ENCODE measurements at places on chromosomes 7 and 10. TPM values are rescaled to one million over a fixed set of nuclear protein-coding genes. Genes with fewer than 3 reads are reported as not detected.
A peak's percentile ranks its signal among the peaks of the same experiment; 100 is the strongest.

DNA sequence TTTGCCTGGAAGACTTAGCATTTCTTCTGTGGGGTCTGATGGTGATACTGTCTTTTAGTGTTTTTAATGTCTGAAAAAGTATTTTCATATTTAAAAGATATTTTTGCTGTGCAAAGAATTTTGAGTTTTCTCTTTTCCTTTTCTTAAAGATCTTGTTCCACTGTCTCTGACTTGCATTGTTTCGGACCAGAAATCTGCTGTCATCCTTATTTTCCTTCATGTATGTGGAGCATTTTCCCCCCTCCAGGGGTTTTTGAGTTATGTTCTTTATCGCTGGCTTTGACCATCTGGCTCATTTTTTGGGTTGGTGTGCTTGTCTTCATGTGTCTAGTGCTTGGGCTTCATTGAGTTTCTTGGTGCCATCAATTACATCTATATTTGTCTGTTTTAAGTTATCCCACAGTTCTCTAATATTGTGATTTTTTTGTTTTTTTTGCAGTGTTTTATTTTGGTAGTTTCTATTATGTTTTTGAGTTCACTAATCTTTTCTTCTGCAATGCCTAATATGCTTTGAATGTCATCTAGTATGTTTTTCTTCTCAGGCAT is 119.9 kb downstream of the MGMT start:
- DNase-seq, result peak; percentile 23

DNA sequence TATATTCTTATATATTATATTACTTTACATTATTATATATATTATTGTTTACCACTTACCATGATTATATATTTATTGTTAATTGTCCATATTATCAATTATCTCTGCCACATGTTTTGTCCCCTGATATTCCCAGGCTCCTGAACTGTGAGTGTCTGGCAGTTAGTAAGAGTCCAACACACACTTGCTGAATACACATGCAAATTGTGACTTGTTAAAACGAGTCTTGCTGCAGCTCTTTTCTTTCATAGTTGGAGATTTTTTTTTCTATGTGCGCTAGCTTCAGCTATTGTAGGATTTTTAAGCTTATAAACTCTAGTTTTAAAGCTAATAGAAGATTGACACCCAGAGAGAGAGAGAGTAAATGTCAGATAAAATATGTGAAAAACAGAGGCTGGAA is 207.8 kb upstream of the FAM3C start:
- no peak for DNase-seq

Gene CXCL12
- total RNA-seq, result 364 TPM

Gene ZNF853
- total RNA-seq, result 0.51 TPM

- peak; percentile 17 for DNase-seq
Observed at GRCh38 chr7:98238976-98239375, 13.1 kb downstream of the TECPR1 start.

- no peak for DNase-seq
Observed at GRCh38 chr10:132422903-132423825, 26.2 kb downstream of the PWWP2B start.

- no peak for DNase-seq
Observed at GRCh38 chr10:14624600-14624999, 150.1 kb downstream of the FAM107B start.

DNA sequence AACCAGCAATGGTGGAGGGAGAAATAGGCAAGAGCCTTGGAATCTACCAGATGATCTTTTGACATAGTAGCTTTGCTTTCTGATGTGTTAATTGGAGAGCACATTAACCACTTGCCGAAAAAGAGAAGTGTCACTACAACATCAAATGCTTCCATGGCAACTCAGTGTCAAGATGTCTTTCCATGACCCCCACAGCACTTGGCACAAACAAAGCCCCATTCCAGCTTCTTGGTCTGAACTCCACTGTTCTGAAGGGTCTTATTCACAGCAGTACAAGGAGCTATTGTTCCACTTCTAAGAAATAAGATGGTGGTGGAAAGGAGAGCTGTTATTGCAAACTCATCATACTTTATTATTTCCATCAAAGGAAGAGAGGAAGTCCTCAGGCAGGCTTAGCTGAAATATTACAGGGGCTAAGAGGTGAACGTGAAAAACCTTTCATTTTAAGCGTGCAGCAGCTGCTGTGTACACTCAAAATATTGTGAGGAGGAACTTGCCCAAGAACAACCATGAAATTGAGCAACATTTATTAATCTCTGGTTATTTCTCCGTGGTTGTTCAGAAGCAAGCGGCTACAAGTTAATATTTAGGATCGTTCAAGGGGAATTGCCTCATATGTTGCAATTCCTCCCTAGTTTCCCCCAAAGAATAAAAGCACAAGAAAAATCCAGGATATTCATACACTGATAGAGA is 354.8 kb upstream of the CELF2 start:
- no peak for DNase-seq

- no peak for DNase-seq
Observed at GRCh38 chr7:101943889-101944600, 126.6 kb downstream of the CUX1 start.

- DNase-seq, result no peak
Observed at GRCh38 chr10:62860946-62861345, 44.8 kb upstream of the EGR2 start.

GRCh38 chr10:14837003-14837756 is 657 bp downstream of the CDNF start:
- DNase-seq, result peak; percentile 66

GRCh38 chr10:24556750-24557742 is 166.6 kb downstream of the ARHGAP21 start:
- peak; percentile 76 for DNase-seq

Gene SKIDA1
- not detected for total RNA-seq

DNA sequence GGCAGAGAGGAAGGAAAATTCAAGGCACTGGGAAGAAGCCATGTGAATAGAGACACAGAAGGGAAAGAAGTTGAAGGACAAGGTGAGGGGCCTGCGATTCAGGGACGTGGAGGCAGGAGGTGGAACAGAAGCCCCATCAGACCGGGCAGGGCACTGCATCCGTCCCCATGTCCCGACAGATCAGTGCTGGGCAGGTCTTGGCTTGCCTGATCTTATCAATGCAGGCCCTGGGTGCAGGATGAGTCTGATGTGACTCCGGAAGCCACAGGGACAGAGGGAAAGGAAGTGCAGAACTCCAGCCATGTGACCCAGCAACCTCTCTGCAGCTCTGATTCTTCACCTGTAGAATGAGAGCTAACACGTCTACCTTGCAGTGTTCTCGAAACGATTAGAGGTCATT is 136.2 kb upstream of the CTBP2 start:
- no peak for DNase-seq

DNA sequence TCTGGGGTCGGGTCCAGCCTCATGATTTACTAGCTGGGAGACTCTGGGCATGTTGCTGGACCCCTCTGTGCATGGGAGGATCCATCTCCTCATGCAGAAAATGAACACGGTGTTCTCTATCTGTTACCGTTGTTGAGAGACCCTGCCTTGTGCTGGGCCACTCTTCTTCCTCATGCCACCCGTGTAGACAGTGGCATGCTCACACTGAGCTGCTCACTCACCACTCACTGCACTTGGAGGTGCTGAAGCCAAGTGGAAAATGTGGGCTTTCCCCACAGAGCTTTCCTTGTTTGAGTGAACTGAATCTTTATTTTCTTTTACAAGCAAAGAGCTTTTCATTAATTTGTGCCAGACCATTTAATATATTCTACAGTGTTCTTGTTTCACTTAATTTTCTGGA is 77.5 kb upstream of the GDF10 start:
- DNase-seq, result no peak

- DNase-seq, result peak; percentile 33
Observed at GRCh38 chr7:27686315-27686714, 23.6 kb upstream of the HIBADH start.

DNA sequence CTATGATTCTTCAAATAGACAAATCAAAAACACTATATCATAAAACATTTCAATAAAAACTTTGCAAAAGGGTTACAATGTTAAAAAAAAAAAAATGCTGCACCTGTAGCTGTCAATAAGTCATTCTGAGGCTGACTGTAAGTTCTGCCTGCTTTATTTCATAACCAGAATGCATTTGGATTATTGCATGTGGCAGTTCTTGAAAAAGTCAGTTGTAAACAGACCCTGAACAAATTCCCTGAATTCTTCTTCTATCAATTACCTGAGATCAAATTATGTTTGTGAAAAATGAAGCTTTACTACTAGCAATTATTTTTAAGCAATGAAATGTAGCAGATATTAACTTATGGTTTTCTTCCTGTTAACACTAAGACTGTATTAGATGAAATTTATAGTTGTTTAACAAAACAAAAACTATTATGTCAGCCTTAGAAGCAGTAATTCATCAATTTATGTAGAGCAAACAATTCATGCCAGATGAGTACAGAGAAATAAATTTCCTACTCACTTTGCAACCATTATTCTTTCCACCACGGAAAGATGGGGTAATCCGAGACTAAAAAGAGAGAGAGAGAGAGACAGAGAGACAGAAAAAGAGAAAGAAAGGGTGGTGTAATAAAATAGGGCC is 107.8 kb downstream of the SFMBT2 start:
- DNase-seq, result no peak

DNA sequence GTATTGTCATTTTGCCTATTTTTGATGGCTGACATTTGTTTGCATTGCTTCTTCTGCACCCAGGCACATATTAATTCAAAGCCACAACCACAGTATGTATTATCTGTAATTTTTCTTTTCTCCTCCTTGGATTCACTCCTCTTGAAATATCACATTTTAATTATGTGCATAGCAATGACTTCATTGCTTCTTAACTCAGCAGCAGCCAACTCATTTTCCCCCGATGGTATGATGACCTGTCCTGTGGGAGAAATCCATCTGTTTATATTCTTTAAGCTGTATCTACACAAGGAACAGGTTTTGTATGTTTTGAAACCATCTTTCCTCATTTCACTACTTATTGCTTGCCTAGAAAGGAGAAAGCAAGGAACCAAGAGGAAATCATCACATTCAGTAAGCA is 588.8 kb downstream of the INHBA start:
- DNase-seq, result peak; percentile 34

GRCh38 chr10:85651497-85651882 is 715.1 kb downstream of the GRID1 start:
- no peak for DNase-seq

Gene PGAM2
- not detected for total RNA-seq

- DNase-seq, result peak; percentile 42
Observed at GRCh38 chr10:86613905-86614304, 40.4 kb upstream of the OPN4 start.

Gene PCGF5
- total RNA-seq, result 39.8 TPM

Gene PRRT4
- not detected for total RNA-seq

GRCh38 chr7:99557940-99558305 is 519 bp upstream of the ZNF655 start:
- DNase-seq, result no peak

Gene FRAT1
- total RNA-seq, result 1.8 TPM

Gene SEMA3A
- total RNA-seq, result 36.5 TPM

Gene LEP
- 0.22 TPM for total RNA-seq

DNA sequence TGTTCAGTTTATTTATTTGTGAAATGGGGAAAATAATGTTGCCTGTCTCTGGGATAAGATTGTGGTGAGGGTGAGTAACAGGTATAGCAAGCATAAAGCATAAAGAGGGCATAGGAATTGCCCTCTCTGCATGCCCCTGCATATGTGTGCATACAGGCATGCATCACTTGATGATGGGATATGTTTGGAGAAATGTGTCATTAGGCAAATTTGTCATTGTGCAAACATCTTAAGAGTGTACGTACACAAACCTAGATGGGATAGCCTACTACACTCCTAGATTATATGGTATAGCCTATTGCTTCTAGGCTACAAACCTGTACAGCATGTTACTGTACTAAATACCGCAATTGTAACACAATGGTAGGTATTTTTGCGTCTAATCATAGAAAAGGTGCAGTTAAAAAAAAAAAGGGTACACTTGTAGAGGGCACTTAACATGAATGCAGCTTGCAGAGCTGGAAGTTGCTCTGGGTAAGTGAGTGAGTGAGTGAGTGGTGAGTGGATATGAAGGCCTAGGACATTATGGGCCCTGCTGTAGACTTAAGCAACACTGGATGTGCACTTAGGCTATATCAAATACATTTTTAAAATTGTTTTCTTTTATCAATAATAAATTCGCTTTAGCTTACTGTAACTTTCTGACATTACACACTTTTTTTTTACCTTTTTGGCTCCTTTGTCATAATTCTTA is 386.5 kb upstream of the ANKRD30A start:
- DNase-seq, result no peak

All from GM23248 (cell line).